Inflammatory macrophage (primary cell): ENCODE measurements at places on chromosomes 6 and 20.
A peak's percentile ranks its signal among the peaks of the same experiment; 100 is the strongest.

GRCh38 chr6:88704980-88705379 lies 258.4 kb downstream of the RNGTT start:
- DNase-seq = no peak

- no peak for DNase-seq
Observed at GRCh38 chr6:121482004-121482693, 46.7 kb downstream of the GJA1 start.

DNA sequence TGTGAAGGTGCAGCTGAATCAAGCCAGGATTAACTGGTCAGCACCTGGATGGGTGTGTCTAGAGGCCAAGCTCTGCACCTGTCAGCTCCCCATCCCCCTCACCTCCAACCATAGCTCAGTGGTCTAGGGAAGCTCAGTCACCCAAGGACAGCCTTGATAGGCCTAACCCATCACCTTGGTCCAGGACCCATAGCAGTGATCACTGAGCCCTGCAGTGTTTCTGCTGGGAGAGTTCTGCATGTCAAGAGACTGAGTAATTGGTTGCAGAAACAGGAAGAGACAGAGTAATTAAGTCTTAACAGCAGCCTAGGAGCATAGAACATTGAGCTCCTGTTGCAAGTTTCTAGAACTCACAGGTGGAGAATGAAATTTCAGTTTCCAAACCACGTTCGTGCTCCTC lies 18.7 kb upstream of the RALGAPB start:
- DNase-seq = no peak

- DNase-seq = no peak
Observed at GRCh38 chr20:50246367-50247195, 56.0 kb downstream of the CEBPB start.

DNA sequence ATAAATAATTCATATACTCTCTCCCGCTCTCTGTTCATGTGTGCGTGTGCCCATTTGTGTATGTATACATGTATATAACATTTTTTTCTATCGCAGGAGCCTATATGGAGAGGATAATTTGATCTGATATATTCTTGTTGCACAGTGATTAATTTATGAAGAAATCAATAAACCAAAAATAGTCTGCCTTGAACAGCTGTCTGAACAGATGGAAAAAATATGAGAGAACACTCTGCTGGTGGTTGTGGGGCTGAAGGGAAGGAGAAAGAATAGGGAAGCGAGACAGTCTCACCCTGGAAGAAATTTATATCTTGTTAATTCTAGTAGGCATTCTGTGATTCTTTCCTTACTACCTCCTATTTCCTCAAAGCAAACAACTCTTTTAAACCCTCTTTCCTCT lies 96.6 kb upstream of the B3GAT2 start:
- DNase-seq = no peak

- no peak for DNase-seq
Observed at GRCh38 chr6:43328528-43328927, 19.9 kb upstream of the CRIP3 start.

DNA sequence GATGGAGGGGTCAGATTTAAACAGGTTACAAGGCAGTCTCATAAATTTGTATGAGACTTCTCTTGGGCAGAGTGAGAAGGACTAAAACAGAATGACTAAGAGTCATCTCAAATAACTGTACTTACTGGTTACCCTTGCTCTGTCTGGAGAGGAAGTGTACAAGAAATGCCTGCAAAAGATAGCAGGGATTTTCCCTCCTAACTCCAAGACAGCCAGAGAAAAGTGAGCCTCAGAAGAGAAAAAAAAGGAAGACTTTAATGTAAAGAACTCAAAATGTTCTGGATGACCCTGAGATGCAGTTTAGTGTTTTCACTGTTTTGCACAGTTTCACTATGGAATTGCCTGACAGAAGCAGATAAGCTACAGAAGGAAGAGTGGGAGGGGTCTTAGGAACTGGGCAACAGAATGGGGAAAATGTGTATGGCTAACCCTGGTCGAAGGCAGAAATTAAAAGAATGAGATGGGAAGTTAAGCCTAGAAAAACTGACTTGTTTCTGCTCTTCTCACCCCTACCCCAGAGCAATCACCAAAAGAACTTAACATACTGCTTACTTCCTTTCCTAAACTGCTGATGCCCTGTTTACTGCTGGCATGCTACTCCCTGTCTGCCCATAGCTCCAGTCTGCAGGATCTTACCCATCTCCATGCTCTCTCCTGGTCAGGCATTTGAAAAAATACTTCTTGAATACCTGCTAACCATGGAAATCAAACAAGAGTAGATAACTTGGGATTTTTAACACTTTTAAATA lies 98.1 kb upstream of the MARCKS start:
- peak; percentile 57 for DNase-seq

DNA sequence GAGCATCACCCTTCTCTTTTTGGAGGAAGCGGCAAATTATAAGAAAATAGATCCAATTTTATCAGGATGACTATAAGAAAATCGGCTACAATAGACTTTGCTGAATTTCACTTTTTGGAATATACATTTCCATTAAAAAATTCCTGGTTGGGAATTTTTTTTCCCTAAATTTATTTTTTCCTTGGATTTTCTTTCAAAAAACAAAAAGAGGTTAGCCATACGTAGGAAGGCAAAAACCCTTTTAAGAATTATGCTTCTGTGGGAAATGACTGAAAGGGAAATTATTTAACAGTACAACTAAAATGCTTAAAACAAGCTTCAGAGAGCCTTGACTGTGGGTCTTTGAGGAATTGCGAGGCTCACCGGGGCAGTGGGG lies 86.9 kb downstream of the SLC22A23 start:
- DNase-seq = no peak

DNA sequence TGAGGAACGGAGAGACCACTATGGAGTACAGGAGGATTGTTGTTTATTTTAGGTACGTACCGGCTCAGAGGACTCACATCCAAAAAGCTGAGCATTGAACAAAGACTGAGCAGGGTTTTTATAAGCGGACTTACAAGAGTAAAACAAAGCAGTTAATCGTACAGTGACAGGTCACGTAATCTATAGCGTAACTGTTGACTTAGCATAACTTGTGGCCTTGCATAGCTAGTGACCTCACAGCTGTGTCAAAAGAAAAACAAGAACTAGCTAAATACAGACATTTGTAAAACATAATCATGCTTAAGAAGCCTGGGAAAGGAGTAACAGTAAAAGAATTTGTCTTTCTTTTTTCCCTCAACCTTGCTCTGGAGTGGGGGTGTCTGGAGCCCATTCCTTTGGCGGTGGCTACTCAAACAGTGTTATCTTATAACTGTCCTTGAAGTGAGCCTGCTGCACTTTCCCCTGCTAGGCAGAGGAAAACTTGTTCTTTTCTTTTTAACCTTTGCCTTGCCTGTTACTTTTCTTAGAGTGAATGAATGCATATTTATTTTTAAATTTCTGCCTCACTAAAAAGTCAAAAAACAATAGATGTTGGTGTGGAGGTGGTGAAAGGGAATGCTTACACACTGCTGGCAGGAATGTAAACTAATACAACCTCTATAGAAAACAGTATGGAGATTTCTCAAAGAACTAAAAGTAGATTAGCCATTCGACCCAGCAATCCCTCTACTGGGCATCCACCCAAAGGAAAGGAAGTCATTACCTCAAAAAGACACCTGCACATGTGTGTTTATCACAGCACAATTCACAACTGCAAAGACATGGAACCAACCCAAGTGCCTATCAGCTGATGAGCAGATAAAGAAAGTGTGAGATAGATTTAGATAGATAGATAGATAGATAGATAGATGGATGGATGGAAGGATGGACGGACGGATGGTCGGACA lies 109.0 kb downstream of the TAF4 start:
- DNase-seq = no peak
